Brain microvascular endothelial cell (primary cell): ENCODE measurements at places on chromosomes 1 and 21.

DNA sequence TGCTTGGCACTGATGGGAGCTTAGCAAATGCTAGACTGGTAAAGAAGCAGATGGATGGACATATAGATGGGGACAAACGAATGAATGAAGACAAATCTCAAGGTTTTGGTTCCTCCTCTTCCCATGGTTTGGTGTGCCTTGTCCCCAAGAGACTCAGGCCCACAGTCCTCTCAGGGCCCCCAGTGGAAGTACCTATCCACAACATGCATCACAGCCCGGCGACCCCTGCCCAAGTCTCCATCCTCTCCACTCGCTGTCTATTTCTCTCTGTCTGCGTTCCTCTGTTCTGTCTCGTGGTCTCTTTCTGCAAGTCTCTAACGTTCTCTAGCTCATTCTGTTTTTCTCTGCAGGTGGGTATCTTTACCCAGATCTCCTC lies 85.8 kb downstream of the GLIS1 start:
- DNase-seq, result no peak

DNA sequence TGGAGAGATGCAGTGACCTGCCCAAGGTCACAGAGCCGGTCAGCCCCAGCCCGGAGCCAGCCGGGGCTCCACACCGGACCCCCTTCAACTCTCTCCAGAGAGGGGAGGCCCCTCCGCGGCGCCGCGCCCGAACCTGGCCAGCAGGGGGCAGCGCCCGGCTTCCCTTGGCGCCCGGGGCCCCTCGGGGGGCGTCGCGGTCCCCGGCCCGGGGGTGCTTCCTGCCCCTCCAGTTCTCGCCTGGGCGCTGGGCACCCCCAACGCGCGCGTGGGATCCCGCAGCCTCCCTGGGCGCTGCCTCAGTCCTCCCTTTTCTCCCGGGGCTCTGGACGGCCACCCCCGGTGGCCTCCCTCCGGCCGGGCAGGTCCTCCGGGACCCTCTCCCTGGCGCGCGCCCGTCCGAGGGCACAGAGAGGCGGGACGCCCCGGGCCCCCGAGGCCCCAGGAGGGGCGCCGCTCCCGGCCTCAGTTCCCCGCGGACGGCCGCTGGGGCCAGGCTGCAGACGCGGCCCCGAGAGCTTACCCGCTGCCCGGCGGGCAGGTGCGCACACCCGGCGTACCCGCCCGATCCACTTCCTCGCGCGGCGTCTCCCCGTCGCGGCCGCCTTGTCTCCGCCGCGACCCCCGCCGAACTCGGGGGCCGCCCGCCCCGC lies 406 bp downstream of the HTR1D start:
- DNase-seq, result no peak

DNA sequence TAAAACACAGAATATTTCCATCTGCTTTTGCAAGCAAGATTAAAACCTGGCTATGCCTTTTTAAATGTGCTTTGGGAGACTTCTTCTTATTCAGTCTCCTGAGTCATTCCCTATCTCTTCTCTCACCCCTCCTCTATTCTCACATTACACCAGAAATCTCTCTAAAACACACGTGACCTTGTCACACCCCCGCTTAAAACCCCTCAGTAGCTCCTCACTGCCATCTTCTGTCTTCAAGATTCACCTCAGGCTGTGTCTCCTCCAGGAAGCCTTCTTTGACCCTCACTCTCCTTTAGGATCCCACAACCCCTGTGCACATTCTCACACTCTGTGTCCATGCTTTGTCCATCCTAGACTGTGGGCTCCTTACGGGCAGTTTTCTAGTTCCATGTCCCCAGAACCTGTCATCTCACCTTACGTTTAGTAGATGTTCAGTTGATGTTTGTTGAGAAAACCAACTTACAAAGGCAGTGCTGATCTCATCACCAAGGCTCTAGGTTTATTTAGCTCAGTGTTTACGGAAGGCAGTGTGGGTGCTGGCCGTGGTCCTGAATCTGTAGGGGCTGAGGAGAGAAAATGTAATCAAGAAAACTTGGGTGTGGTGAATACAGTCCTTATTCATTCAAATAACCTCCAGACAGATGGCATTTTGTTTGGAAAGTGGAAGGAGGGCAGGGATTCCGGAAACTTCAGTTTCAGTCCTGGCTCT lies 143.5 kb downstream of the DMRTA2 start:
- DNase-seq, result no peak

GRCh38 chr1:231160895-231161666 lies 777 bp upstream of the TRIM67 start:
- no peak for DNase-seq

GRCh38 chr1:116194568-116194967 lies 83.4 kb downstream of the MAB21L3 start:
- no peak for DNase-seq

- no peak for DNase-seq
Observed at GRCh38 chr1:181079382-181079781, 9.1 kb upstream of the IER5 start.

DNA sequence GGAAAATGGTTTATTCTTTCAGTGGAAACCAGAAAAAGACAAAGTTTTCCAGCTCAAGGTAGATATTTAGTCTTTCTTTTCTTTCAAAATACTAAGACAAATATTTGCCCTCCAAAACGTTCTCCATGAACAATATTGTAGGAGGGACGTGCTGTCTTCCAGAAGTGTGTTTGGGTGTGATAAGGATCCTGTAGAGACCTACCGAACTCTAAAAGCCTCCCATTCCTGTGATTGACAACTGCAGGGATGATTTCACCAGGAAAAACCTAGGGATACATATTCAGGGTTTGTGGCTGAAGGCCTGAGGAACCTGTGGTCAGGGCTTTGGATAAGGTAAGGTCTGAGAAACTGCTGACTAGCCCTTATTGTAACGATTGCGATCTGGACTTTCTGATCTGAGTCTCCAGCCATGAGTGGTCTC lies 167.1 kb downstream of the ZNF648 start:
- no peak for DNase-seq

DNA sequence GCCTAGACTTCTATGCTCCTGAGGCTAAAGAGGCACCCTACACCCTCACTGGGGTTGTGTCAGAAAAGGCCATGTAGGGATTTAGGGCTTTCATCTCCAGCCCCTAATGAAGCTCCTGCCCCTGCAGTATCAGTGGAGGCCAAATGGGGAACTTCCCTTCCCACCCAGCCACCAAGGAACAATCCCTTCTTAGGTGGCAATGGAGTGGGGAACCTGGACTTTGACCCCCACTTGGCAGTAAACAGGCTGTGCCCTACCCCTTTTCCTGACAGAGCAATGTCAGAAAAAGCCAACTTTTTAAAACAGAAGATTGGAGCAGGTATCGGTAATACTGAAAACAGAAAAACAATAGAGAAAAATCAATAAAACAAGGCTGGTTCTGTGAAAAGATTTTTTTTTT lies 35.5 kb upstream of the SLC19A2 start:
- DNase-seq, result no peak

DNA sequence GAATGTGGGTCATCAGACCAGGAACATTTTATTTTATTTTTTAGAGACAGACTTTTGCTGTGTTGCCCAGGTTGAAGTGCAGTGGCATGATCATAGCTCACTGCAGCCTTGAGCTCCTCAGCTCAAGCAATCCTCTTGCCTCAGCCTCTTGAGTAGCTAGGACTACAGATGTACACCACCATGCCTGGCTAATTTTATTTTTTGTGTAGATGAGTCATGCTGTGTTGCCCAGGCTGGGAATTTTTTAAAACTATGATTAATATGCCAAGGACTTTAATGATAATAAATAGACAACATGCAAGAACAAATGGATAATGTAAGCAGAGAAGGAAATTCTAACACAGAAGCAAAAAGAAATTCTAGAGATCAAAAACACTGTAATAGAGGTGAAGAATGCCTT lies 142.4 kb downstream of the AK5 start:
- DNase-seq, result peak; percentile 57

- DNase-seq, result peak; percentile 4
Observed at GRCh38 chr1:184340984-184341383, 45.8 kb upstream of the C1orf21 start.

DNA sequence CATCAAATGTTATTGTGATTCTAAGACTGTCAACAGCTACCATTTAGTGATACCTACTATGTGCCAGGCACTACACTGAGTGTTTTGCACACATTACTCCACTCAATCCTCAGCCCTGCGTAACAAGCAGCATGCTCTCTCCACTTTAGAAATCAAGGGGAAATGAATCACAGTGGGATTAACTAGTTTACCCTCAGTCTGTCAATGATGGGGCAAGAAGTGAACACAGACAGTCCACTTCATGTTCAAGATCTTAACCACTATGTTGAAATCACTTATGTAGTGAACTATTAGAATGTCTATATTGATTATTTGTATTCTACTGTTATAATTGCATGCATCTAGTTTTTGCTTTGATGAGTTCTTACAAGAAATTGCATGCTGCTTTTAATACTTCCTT lies 165.3 kb downstream of the LTN1 start:
- DNase-seq, result no peak

DNA sequence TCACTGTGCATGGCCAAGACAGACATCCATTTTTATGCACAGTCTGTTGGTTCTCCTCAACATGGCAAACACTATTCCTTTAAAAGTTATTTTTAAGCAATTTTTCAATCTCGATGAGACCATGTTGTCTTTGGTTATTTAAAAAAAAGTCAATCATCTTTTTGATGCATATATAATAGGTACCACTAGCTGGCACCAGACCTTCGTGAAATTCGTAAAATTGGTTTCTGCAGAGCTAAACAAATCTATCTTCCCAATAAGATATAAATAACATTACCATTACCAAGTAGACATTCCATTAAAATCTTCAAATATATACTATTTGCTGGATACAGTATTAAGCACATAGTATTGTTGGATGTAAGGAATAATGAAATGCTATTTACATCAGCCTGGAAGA lies 220.0 kb upstream of the GREM2 start:
- DNase-seq, result no peak

- no peak for DNase-seq
Observed at GRCh38 chr1:34822202-34822601, 29.4 kb downstream of the GJA4 start.

DNA sequence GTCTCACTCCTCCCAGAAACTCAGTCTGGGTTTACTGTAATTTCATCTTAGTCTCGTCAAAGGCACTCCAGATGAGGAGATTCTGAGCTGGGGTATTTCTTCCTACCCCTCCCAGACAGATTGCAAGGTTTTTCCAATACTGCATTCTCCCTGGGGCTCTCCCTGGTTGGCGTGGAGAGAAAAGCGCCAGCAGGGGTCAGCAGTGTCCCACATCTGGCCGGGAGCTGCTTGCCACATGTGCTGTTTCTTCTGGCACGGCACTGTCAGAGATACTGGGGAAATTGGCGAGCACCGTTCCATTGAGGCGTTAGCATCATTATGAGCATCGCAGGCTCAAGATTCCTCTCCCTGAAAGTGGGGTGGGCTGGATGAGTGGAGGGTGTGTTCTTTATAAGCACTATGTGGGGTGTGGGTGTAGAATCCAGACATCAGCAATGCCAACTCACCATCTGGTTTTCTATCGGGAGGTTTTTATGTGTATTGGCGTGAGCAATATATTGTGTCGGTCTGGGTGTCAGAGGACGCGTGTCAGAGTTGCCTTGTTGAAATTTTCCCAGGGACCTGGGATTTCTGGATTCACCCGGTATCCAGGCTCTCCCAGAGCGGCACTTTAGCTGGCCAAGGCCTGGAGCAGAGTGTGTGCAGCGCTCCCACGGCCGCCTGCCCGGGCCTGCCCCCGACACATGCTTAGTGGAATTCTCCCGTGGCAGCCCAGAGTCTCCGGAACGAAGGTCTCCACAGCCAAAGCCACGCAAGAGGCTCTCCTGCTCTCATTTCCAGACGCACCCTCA lies 8.0 kb upstream of the NAV1 start:
- peak; percentile 81 for DNase-seq

GRCh38 chr1:38079019-38079418 lies 32.4 kb upstream of the POU3F1 start:
- no peak for DNase-seq

DNA sequence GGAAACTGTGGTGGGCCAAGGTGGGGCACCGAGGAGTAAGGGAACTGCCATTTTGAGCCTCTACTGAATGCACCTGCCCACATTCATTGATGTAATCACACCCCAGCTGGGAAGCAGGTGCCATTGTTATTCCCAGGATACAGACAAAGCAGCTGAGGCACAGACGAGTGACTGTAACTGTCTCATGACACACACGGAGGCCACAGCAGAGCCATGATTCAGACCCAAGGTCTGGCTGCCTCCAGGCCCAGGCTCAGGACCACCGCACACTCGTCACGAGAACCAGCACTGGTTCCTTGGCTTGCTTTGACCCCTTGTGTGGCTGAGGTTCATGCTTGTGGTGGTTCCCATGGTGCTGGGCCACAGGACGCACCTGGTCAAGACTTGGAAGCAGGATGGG lies 45.6 kb upstream of the CLIC4 start:
- DNase-seq, result no peak

DNA sequence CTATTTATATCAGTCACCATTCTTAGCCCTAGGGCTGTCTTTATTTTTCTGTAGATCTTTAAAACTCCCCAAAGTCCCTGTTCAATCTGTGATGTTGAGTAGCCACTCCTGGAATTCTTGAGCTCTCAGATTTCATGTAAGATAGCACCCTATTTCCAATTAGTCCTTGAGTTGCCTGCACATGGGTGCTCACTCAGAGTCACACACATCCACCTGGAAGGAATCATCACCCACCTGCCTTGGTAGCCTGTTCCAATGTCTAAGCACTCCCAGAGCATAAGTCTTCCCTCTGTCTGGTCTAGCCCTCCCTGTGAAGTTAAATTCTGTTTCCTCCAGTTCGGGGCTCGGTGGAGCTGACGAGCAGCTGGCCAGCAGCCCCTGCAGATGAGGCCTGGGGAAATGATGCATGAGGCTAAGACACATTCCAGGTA lies 14.7 kb upstream of the ATF3 start:
- DNase-seq, result no peak
